K562 (cell line): ENCODE measurements at places on chromosomes 7 and 10.

- DNase-seq = peak; percentile 47
Measured at GRCh38 chr7:102472126-102473041, 6.3 kb downstream of the POLR2J start.

- peak; percentile 74 for DNase-seq
Measured at GRCh38 chr10:69639291-69640195, 9.5 kb downstream of the FAM241B start.

DNA sequence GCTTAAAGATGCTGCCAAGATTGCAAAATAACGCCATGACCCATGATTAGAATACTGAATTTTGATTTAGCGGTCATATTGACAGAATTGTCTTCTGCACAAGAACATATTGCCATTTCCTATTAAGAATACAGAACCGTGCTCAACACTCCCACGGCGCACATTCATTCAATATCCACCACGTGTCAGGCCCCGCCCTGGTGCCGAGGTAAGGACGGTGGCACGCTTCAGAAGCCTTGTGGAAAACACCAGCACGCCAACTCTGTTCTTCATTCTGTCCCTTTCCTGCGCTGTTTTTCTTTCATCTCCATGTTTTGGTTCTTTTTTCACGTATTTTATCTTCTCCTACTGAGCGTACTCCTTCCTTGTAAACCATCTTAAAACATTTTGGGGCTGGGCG lies 189.3 kb downstream of the ZMYND11 start:
- DNase-seq = no peak

- no peak for DNase-seq
Measured at GRCh38 chr10:48508791-48509772, 95.8 kb downstream of the ARHGAP22 start.

DNA sequence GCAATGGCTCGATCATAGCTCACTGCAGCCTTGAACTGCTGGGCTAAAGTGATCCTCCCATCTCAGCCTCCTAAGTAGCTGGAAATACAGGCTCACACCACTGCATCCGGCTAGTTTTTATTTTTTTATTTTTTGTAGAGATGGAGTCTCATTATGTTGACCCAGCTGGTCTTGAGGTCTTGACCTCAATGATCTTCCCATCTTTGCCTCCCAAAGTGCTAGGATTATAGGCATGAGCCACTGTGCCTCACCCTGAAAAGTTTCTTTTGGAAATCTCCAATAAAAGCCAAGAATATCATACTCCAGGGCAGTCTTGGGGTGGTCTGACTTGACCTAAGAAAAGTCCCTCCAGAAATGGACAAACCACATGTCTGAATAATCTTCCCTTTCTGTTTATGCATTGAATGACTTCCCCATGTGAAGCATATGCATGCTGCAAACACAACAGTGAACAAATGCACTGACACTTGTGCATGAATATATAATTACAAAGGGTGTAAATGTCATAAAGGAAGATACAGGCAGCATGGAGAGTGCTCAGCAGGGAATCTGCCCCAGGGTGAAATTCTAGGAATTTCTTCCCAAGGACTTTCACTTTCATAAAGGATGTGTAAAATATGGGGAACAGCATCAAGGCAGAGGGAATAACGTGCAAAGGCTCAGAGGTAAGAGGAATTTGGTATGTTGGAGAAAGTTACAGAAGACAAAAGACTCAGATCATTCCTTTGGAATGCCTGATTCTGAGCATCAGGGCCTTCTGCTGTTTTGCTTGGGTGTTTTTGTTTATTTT lies 142.4 kb upstream of the LYZL1 start:
- no peak for DNase-seq

DNA sequence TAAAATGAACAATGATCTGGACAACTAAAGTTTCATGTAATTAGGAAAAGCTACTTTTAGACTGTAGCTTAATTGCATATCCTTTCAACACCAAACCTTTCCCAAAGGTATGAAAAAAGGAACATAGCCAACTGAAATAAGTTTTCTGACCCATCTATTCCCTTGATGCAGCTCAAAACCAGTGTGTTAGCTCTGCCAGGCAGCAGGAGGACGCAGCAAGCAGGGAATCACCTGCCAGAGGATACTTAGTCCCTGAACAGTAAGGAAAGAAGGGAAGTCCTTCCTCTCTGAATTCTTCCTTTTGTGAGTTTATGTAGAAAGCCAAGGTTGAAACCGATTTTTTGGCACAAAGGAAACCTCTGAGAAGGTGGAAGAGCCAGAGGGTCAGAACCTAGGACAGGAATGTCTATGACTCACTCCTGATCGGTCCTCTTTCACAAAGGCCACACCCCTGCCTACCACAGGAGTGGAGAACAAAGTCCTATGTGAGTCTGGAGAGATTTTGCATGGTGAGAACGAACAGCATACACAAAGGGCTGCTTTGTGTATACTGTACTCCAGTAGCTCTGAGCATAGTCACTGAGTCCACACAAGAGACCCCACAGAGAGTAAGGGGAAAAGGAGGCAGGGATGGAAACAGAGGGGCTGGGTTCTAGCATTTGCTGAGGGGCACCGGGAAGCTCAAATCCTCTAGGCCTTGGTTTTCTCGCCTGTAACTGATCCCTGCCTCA lies 68.8 kb upstream of the GSDME start:
- peak; percentile 54 for DNase-seq

GRCh38 chr7:70498232-70498992 lies 633.5 kb upstream of the GALNT17 start:
- no peak for DNase-seq

GRCh38 chr7:6257675-6258074 lies 14.7 kb downstream of the CYTH3 start:
- no peak for DNase-seq

DNA sequence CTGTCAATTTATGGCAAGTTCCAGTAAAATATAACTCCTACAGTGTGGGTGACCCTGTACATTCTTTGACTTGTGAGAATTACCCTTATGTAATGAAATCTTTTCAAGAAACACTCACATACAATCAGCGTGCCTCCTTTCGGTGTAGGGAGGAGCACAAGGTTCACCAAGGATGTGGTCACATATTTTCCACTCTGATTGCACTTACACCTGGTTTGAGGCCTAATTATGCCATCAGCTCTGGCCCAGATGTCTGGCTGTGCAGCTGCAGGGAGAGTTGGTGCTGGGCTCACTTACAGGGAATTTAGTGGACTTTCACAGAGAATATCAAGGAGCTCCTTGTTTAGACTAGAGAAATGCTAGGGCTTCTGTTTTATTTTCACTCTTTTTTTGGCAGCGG lies 146.0 kb upstream of the STEAP4 start:
- no peak for DNase-seq

DNA sequence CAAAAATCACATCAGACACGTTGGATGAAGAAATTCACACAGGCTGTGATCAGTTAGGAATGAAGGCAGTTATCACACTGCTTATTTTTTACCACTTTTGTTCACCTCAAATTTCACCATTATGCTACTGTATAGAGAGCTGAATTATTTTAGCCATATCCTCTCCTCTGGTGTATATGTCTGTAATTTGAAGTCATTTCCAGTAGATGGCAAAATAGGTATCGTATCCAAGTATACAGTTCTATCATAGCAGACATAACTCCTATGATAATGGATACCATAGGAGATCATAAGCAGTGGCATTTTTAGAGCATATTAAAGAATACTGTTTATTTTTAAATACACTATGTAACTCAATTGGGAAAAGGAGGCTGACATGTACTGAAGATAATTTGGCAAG lies 909.7 kb downstream of the DNAJB9 start:
- no peak for DNase-seq

DNA sequence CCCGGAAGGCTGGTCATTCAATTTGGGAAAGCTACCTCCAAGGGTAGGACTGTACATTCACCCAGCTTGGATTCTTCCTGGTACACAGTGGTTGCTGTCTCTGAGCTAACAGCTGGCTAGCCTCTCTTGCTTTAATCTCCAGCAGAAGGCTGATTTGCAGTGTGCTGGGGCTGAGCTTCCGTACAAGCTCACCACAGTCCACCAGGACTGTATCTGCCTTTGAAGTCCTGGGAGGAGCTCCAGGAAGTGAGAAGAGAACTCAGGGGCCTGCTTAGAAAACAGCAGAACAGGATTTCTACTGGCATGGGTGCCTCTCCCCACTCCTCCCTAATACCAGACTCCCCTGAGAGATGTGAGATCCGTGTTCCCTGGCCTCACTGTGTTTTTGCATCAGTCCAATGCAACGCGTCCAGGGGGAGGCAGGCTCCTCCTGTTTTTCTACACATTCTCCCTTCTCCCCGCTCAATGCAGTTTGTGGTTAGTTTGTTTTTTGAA lies 6.6 kb downstream of the AFAP1L2 start:
- no peak for DNase-seq

GRCh38 chr7:13829914-13830900 lies 159.3 kb downstream of the ETV1 start:
- no peak for DNase-seq

GRCh38 chr7:6489612-6490011 lies 41.9 kb upstream of the DAGLB start:
- DNase-seq = no peak

- DNase-seq = peak; percentile 78
Measured at GRCh38 chr7:151754142-151754590, 122.7 kb downstream of the PRKAG2 start.

DNA sequence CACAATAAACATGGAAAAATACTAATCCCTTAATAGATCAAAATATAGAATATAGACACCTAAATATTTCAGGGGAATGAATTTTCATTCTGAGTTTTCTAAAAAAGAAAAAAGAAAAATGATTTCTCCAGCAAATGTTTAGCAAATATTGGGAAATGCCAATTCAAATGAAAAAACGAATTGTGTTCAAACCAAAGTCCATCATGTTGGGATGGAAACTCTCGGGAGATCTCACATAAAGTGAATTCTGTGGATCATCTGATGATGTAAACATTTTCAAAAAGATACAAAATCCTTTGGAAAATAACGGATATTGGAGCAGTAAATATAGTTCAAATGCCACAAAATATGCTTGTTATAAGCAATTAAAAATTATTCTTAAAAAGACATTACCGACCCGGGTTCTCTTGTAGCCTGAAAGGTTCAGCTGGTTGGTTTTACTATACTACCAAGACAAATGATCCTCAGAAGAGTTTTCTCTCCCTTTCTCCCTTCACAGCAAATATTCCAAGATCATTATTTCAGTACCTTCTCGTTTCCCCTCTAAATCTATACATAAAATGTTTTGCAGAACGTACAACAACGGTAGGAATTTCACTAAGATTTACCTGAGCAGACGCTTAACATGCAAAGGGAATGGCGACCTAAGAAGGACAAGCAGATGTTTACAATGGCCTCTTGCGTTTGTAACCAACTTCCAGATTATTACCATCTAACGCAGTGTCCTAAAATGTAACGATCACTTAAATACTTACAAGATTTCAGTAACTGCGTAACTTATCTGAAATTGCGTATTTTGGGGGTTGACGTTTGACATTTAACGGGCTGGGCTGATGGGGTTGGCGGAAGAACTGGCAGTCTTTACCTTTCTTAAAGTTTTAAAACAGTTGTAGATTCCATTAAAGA lies 2.5 kb downstream of the HOXA13 start:
- no peak for DNase-seq

DNA sequence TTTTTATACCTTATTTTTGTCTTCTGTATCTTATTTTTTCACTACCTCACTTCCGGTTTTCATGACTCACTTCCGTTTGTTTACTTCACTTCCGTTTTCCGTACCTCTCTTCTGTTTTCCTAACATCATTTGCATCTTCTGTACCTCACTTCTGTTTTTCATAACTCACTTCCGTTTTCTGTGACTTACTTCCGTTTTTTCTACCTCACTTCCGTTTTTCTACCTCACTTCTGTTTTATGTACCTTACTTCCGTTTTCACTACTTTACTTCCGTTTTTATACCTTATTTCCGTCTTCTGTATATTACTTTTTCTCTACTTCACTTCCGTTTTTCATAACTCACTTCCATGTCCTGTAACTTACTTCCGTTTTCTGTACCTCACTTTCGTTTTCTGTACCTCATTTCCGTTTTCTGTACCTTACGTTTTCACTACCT lies 492.5 kb upstream of the AKR1E2 start:
- no peak for DNase-seq

DNA sequence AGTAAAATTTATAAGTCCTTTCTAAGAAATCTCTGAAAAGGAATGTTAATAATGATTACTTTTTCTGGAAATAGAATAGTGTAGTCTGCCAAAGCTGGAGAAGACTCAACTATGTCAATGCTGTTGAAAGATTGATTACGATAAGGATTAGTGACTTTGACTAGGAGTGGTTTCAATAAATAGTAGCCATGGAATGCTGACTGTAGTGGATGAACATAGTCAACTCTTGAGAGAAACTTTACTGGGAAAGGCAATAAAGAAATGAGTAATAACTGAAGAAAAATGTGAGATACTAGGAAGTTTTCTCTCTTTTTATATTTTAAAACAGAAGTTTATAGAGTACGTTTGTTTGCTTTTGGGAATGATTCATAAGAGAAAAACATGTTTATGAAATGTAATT lies 105.0 kb upstream of the CDK13 start:
- DNase-seq = no peak

DNA sequence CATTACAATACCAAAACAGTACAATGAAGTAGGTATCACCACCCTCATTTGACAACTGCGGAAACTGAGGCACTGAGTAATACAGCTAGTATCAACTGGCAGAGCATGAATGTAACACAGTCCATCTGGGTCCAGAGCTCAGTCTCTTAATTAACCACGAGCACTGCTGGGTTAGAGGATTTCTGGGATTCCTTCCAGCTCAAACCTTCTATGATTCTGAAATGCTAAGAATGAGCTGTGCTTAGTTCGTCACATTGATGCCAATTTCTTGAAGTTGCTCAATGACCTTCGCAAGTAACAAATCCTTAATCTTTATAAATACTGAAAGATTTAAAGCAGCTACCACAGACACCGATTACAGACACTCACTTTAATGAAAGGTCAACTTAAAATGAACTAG lies 62.5 kb downstream of the SGMS1 start:
- DNase-seq = no peak

DNA sequence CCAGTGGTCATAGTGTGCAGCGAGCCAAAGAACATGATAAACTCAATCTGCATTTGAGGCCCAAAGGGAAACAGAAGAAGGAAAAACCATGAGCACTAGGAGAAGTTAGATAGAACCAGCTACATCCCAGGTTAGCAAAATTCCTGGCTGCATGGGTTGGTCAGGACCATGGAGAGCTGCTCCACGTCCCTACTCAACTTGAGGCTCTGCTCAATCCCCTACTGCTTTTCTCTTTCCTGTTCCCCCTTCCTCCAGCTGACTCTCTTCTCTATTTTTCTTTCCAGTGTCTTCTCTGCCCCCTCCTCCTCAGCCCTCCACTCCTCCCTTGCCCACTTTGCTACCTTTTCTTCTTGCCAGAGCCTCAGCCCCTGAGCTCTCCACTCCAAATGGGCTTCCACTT lies 21.9 kb upstream of the VSIR start:
- peak; percentile 67 for DNase-seq

DNA sequence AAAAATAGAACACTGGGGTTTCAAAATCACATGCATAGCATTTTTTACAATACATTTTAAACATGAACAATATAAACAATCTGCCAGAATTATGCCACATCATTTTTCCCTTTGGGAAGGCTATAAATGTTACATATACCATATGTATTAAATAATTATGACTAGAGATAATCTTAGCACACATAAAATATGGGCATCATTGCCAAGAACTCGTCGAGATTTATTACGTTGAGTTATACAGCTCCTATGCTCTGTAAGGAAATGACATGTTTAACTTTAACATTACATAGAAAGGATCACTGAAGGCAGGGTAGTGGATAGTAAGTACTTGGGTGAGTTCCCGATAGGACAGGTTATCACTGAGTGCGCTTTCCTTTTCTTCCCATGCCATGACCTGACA lies 267.8 kb downstream of the PARD3 start:
- no peak for DNase-seq

GRCh38 chr10:35913628-35914027 lies 271.5 kb upstream of the FZD8 start:
- no peak for DNase-seq
